ENCODE measurements at places on chromosomes 2 and 18. TPM values are rescaled to one million over a fixed set of nuclear protein-coding genes. Genes with fewer than 3 reads are reported as not detected.
A peak's percentile ranks its signal among the peaks of the same experiment; 100 is the strongest.

DNA sequence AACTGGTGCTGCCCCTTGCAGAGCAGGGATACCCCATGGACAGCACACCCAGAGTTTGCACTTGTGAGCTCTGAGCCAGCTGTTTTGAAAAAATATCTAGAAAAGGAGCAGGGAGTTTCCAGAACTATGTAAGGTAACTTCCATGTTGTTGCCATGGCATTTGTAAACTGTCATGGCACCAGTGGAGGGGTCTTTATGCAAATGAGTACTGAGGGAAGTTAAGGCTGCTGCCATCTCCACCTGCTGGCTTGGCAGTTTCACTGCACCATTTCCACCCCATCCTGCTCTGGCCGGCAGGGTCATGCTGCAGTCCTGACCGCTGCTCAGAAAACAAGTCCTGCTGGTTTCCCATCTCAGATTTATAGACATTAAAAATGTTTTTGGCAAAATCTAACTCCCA lies 52.3 kb upstream of the SNTG2 start:
- no peak overlapping the region for H3K27ac ChIP-seq
- H3K4me1 ChIP-seq = no peaks in the 10 kb centered on the region
- no peak overlapping the region for H3K4me3 ChIP-seq
- H3K36me3 ChIP-seq = no peaks in the 10 kb centered on the region
- H3K27me3 ChIP-seq = no peaks in the 10 kb centered on the region

GRCh38 chr2:219176818-219177551 lies at the start of gene CNPPD1:
TSS of gene CNPPD1 (minus strand) at chr2:219176925. CDS start at chr2:219176828, 97 bp downstream.
- H3K4me3 ChIP-seq = peak within 1 kb of the TSS; percentile 96
- peaks cover 40% of the 10 kb centered on the region for H3K4me1 ChIP-seq
- H3K36me3 ChIP-seq = peaks cover 59% of the 10 kb centered on the region
- H3K27ac ChIP-seq = peak within 1 kb of the TSS; percentile 98
- DNase-seq = peak; percentile 94

DNA sequence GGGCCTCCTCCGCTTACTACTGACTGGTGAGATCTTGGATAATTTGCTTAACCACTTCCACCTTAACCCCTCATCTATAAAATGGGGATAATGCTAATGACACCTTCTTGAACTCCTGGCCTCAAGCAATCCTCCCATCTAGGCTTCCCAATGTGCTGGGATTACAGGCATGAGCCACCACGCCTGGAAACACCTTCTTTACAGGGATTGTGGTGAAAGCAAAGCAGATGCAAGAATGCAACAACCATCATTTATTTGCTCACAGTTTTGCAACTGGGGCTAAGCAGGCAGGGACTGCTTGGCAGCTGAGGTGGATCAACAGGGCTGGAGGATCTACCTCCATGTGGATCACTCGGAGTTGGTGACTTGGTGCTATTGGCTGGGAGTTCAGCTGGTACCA lies 76.2 kb upstream of the ZNF532 start:
- no peaks in the 10 kb centered on the region for H3K27me3 ChIP-seq
- peak overlapping the region; percentile 51 for H3K27ac ChIP-seq
- peaks cover 31% of the 10 kb centered on the region for H3K4me1 ChIP-seq
- DNase-seq = no peak
- H3K36me3 ChIP-seq = no peaks in the 10 kb centered on the region
- no peak overlapping the region for H3K4me3 ChIP-seq

- peaks cover 34% of the 10 kb centered on the region for H3K4me1 ChIP-seq
- no peak overlapping the region for H3K27ac ChIP-seq
- no peak for DNase-seq
- no peaks in the 10 kb centered on the region for H3K36me3 ChIP-seq
Observed at GRCh38 chr2:42863751-42864150, 71.4 kb upstream of the HAAO start.

The DCDC2C gene
- total RNA-seq = not detected

The REG1B gene
- not detected for total RNA-seq

DNA sequence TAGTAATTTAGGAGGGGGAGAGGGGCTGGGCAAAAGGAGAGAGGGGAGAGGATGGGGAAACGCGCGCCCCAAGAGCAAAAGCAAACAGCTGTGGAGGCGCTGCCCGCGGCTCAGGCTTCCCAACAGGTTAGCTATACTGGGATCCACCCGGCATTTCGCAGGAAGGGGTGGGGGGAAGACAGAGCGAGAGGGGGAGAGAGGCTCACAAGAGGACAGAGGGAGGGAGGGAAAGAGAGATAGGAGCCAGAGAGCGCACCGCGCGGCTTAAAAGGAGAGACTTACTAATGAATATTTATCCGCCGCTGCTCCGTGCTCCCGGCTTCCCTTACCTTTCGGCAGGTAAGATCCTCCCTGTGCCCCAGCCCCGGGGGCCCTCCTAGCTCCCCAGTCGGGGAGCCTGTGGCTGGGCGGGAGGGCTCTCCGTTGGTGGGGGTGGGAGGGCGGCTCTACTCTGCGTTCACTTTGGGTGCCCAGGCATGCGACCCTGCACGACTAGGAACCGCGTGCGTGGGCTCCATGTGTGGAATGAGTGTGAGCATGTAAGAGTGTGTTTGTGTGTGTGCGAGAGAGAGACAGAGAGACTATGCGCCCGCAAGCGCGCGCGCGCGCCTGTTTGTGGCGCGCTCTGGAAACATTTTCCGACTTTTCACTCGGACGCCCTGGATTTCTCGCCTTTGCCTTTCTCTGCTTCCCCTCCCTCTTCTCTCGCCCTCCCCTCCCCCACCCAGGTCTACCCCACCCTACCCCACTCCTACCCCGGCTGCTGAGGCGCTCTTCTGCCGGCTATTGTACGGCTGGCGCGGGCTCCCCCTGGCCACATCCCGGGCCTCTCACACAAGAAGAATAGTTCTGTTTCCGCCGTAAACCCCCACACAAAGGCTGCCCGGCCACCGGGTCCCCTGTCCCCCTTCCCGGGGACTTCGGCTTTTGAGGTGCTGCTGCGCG lies 7.2 kb upstream of the SIX3 start:
- H3K36me3 ChIP-seq = no peaks in the 10 kb centered on the region
- DNase-seq = no peak
- no peak overlapping the region for H3K4me3 ChIP-seq
- H3K27ac ChIP-seq = no peak overlapping the region
- H3K4me1 ChIP-seq = peaks cover 62% of the 10 kb centered on the region
- H3K27me3 ChIP-seq = peaks cover 87% of the 10 kb centered on the region

The PTPN4 gene
- 39.9 TPM for total RNA-seq
